ENCODE measurements at places on chromosomes 2 and 18.

DNA sequence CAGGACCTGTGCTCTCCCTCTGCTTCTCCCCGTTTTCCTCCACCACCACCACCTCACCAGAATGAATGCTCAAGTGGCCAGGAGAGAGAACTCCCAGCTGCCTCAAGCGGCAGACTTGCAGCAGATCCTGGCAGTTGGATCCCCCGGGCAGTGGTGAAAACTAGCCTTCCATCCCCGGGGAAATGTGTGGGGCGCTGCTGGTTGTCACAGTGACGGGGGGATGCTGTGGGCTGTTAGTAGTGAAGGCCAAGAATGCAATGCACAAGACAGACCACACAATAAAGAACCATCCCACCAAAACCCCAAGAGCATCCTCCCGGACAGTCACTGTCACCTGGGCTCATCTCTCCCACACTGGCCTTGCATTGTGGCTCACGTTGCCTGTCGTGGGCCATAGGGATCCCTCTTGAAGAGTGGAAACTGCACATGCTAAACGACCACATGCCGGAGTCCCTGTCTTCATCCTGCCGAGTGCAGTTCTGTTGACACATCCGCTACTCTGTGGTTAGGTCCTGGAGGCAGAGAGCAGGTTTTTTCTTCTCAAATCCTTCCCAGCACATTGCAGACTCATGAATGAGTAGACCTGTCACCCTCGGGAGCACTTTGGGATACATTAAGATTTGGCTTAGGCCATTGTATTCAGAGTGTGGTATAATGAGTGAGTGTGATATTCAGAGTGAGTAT lies 13.5 kb downstream of the SPATA3 start:
- no peak for DNase-seq

DNA sequence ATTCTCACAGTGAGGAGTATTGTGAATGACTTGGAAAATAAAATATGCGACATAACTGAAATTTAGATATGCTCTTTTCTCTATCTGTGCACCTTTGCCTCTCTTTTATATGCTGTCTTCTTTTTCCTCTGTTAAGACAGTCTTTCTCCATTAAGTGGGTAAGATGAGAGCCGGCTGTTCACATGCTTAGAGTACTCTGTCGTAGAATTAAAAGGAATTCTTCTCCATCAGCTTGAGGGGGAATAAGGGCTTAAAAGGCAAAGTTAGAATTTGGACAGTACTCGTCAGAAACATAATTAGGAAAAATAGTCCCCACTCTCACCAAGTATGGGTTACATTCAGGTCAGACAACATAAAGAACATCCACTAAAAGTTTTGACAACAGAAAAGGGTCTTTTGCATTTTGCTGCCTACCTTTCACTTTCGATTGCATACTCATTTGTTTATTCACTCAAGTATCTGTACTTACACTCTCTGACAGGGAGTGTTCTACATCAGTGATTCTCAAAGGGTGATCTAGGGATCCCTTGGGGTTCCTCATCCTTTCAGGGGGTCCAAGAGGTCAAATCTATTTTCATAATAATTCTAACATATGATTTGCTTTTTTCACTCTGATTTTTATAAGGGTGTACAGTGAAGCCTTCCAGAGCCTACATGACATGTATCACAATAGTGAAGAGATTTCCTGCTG lies 48.0 kb downstream of the ARHGAP15 start:
- DNase-seq, result no peak

DNA sequence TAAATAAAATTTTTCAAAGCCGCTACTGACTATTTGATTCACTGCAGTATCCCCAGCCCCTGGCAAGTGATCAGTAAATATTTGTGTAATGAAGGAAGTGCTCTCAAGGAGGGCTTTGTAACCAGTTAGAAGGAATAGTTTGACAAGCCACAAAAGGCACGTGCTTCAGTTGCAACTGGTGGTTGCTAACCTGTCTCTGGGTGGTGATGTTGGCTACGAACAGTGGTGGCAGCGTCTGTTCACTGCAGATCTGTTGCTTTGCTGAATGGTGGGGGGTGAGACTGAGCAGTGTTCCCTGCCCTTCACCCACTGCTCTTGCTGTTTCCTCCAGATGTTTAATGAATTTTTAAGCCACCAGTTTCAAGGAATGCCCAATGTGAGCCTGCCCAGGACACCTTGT lies 73.9 kb upstream of the SIX2 start:
- DNase-seq, result peak; percentile 4

GRCh38 chr2:67108231-67108630 lies 288.9 kb upstream of the ETAA1 start:
- no peak for DNase-seq

DNA sequence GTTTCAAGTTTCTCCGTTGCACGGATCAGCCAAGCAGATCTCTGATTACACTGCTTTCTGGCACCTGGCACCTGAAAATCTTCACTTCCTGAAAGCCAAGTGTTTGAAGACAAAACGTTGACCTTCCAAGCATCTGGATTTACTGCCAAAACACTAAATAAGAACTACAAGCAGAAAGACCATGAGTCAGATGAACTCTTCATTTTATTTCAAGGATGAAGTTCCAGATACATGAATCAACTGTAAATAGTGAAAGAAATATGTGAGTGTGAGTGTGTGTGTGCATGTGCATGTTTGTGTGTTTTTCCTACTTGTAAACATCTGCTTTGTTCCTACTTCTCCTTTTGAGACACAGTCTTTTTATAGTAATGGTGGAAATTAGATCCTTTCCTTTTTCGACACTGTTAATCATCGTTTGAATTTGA lies 60.0 kb upstream of the DTNA start:
- DNase-seq, result no peak

DNA sequence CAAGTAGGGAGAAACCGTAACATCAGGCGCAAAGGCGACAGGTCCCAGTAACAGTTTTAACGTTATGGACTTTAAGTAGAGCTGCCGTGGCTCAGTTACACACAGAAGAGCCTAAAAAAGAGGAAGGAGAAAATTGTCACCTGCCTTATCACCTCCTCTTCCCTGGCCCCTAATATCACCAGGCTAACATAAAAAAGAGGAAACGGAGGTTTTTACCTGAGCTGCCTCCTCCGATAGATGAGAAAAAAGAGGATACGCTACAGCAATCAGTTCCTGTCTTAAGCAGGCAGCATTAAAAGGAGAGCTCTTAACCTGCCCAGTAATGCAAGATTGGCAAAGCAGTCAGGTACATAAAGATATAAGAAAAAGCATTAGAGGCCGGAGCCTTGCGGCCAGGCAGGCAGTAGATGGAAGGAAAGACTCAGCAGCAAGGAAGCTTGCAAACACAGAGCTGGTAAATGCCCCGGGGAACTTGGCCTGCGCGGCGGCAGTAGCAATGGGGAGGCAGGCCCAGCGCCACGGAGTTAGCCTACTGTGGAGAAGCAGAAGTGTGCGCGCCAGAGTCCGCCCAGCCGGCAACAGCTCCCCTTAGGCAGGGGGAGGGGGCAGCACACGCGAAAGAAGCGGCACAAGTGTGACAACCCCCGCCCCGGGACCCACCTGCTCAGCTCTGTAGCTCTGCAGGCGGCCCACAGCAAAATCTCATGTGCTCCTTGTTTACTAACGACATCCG lies 116.3 kb upstream of the SCN7A start:
- no peak for DNase-seq

GRCh38 chr2:74815941-74816340 lies 18.0 kb upstream of the HK2 start:
- DNase-seq, result no peak

- DNase-seq, result no peak
These were observed 15.9 kb downstream of the ZNF638 start for GRCh38 chr2:71347517-71347916.

GRCh38 chr2:237012577-237013267 lies 73.0 kb upstream of the COPS8 start:
- no peak for DNase-seq

- no peak for DNase-seq
These were observed 21.6 kb upstream of the ITGB6 start for GRCh38 chr2:160221391-160222276.

GRCh38 chr2:38494394-38494793 lies 108.3 kb downstream of the HNRNPLL start:
- DNase-seq, result no peak

- no peak for DNase-seq
These were observed 361.2 kb upstream of the SOX11 start for GRCh38 chr2:5330961-5331360.

DNA sequence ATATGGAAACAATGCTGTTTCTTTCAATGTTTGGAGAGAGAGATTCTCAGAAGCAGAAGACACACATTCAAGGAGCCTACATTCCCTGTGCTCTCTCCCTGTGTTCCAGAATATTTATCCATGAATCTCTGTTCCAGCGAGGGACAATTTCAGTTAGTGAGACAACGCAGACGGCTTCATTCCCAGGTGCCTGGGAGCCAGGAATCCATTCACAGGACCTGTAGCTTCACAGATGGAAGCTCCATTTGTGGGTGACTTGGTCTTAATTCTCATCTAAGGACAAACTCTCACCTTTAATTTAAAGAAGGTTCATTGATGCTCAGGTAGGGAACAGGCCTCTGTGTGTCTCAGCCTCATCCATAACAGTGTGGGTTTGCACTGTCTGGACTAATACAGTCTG lies 1156.6 kb downstream of the RPIA start:
- no peak for DNase-seq

- DNase-seq, result no peak
These were observed 293.0 kb downstream of the RDH14 start for GRCh38 chr2:18267501-18267900.

Data from HL-60 (cell line).